HuH-7.5 (cell line): ENCODE measurements at places on chromosomes 11 and 22.

GRCh38 chr11:93614173-93614722 is 47.2 kb upstream of the CEP295 start:
- DNase-seq, result no peak

GRCh38 chr11:63764340-63764678 is 4.3 kb downstream of the ZFTA start:
- DNase-seq, result no peak

DNA sequence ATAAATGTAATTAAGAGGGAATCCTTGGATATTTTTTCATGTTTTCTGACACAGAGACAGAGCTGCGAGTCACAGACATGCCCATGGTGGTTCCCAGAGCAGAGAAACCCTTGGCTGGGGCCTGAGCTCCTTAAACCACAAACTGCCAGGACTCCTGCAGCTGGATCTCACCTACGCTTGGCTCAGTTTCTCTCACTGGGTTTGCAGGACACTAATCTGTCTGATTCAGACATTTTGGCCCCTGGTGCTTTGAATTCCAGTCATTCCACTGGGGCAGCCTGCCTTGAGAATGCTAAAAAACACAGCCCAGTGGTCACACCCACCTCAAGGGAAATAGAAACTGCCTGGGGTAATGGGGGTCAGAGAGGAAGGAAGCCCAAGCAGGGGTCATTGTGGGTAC is 122.6 kb downstream of the CCDC81 start:
- no peak for DNase-seq

DNA sequence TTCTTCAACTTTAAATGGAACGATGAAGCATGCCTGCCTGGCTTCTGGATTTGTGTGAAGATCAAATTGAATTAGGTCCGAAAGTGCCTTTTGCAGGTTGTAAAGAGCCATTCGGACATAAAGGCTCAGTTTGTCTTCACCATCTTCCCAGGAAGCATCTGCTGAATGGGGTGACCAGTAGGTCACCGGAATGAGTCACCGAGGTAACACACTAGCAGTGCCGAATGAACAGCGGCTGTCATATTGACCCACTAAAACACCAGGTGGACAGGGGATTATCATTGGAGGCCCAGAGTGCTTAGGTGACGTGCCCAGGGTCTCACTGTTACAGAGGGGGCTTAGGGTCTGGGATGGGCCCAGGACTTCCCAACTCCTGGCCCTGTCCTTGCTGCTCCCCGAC is 43.1 kb upstream of the MYH9 start:
- DNase-seq, result no peak

- DNase-seq, result peak; percentile 96
Measured at GRCh38 chr22:21045585-21046294, at the start of gene LRRC74B. LRRC74B (plus strand) TSS chr22:21045946; CDS start chr22:21045987, 41 bp downstream.

GRCh38 chr11:23725752-23726151 is 771.1 kb upstream of the LUZP2 start:
- DNase-seq, result no peak

DNA sequence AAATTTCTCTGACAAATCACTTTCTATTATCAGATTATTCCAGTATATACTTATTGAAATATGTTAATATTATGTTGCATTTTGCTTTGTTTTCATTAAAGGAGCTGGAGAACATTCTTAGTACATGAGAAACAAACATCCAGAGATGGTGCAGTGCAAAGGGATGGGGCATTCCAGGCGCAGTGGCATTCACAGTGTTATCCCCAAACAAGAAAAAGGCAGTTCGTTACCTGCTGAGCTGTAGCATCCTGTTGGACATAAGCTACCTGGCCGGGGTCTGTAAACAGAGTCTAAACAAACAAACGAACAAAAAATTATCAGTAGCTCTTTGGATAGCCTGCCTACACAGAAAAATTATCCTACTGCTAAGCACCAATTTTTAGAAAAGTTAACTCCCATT is 47.4 kb downstream of the PRDM10 start:
- no peak for DNase-seq

DNA sequence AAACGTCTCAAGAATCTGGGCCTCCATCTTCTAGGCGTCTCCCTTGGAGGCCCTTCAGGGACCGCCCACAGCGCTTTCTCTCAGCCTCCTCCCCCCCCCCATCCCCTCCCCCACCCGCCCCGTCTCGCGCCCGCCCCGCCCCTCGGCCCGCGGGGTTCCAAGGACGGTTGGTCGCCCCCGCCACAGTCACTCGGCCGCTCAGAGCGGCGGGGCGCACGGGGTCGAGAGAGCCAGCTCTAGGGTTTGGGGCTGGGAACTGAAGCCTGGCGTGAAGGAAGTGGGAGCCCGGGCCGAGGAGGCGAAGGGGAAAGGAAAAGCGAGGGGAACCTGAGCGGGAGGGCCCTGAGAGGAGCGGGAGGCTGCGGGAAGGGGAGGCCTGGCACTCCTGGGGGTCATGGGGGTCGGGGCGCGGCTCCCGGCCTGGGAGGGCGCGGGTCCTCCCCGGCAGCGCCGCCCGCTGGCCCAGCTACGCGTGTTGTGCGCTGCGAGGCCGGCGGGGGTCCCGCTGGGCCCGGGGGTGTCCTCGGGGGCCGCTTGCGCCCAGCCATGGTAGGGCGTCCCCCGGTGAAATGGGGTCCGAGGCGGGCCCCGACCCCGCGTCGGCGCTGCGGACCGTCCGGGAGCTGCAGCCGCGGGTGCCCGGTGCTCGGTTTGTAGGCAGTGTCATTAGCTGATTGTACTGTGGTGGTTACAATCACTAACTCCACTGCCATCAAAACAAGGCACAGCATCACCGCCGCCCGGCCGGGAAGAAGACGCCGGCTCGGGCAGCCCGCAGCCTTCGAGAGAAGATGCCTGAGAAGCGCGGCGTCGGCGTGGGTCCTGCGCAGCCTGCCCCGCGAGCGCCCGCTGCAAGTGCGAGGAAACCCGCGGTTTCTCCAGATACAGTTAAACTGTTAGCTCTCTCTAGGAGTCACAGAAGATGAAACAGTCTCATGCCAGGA is at the start of gene BTG4:
Gene BTG4, minus strand, starts transcription at position 91 of the 944 bp plus-strand sequence. CDS start 13,610 bp downstream, outside the sequence.
- DNase-seq, result no peak

DNA sequence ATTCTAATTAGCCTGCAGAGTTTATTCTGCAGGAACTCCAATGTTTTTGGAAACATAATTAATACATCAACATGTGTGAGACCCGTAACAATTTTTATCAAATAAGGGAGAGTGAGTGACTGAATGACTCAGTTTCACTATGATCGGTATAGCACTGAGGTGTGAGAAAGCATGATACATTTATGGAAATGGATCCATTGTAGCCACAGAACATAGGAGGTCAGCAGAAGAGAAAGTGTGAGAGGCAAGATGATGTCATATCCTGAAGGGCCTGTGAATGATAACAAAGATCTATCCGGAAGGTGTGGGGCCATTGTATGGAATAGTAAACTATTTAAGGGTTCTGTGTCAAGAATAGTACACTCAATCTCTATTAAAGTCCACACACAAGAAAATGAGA is 1406.1 kb upstream of the TENM4 start:
- DNase-seq, result no peak

DNA sequence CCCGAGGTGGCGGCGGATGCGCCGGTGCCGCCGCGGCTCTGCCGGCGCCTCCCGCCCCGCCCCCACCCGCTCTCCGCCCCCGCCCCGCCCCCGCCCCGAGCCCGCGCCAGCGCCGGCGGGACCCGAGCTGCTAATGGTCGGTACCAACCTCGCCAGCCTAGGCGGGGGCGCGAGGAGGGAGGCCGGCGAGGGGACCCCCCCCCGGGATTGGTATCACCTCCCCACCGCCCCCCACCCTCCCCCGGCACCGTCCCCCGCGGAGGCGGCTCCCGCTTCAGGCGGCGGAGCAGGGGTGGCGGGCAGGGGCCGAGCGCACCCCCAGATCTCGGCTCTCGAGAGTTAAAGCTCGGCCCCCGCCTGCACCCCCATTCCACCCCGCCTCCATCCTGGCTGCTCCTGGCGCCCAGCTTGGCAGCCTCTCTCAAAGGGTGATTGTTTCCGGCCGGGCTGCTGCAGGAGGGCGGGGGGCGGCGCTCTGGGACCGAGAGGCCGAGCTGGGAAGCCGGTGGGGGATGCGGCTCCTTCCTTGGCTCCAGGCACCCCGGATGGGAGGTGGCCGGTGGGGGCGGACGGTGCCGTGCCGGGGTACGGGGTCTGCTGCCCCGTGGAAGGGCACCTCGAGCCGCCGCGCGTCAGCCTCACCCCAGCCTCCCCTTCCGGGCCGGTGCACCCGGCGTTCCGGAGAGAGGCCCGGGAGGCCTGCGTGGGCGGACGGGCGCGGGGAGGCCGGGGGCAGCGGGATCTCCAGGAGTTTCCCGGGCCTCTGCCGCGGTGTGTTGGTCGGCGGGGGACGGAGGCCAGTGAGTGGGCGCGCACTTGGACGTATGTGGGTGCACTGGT is at the start of gene B3GAT1:
Gene B3GAT1, minus strand, starts transcription at position 40 of the 840 bp plus-strand sequence. CDS start 24,583 bp downstream, outside the sequence.
- DNase-seq, result no peak

DNA sequence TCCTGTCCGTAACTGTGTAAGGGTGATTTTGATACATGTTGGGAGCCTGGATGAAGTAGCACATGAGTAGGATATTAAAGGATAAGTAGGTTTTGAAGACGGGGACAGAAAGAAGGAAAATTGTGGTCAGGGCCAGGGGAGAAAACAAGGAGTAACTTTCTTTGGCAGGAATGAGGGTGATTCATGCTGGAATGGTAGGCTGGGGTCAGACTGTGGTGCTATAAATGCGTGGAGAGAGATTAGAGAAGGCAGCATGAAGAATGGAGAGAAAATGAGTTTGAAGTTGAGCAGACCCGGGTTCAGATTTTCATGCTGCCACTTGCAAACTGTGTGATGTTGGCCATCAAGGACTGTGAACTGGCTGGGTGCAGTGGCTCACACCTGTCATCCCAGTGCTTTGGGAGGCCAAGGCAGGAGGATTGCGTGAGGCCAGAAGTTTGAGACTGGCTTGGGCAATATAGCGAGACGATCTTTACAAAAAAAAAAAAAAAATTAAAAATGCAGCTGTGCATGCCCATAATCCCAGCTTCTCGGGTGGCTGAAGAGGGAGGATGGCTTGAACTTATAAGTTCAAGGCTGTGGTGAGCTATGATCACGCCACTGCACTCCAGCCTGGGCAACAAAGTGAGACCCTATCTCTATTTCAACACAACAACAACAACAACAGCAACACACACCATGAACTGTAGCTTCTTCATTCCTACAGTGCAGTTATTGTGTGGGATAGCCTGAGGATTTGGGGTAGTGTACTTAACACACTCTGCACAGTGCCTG is 22.3 kb downstream of the ZBTB16 start:
- no peak for DNase-seq

- peak; percentile 80 for DNase-seq
Measured at GRCh38 chr11:117178210-117179034, at the start of gene SIDT2. SIDT2 (plus strand) TSS chr11:117178743; CDS start chr11:117179264, 521 bp downstream.

DNA sequence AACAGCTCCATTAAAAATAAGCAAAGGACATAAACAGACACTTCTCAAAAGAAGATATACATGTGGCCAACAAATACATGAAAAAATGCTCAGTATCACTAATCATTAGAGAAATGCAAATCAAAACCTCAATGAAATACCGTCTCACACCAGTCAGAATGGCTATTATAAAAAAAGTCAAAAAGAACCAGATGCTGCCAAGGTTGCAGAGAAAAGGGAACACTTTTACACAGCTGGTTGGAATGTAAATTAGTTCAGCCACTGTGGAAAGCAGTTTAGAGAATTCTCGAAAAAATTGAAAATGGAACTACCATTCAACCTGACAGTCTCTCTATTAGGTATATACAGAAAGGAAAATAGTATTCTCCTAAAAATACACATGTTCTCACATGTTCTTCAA is 102.4 kb upstream of the FIBIN start:
- no peak for DNase-seq

DNA sequence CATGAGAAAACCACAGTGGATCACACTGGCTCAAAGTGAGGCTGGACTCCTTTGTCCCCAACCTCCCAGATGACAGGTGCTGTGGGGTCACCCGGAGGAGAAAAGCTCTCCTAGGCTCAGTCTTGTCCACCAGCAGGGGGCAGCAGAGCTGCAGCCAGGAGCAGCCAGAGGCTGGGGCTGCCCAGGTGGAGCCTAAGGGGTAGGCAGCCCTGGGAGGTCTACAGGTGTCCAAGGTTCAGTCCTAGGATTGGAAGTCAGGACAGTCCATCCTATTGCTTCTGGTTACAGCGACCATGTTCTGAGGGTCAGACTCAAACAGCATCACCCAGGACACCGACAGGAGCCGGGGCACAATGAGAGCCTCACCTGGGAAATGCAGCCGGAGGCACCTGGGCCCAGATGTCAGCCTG is 77.6 kb upstream of the IGLL5 start:
- peak; percentile 25 for DNase-seq

DNA sequence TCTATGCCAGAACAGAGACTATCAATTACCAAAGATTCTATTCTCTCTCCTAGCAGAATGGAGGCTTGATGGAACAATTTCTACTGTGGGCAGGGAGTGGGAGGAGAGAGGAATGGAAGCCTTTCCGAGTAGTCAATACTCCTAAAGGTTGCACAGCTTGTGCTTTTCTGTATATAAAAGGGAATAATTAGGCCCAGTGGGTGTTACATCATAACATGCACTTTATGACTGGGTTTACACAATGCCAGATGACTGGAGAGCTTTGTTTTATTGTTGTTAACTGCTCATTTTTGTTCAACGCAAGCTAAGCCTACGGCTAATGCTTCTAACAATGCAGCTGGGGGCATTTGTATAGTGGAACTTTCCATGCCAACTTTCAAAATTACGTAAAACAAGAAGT is 2237.9 kb upstream of the RAG2 start:
- no peak for DNase-seq

GRCh38 chr22:42114721-42115120 is 15.9 kb downstream of the CYP2D6 start:
- DNase-seq, result no peak

DNA sequence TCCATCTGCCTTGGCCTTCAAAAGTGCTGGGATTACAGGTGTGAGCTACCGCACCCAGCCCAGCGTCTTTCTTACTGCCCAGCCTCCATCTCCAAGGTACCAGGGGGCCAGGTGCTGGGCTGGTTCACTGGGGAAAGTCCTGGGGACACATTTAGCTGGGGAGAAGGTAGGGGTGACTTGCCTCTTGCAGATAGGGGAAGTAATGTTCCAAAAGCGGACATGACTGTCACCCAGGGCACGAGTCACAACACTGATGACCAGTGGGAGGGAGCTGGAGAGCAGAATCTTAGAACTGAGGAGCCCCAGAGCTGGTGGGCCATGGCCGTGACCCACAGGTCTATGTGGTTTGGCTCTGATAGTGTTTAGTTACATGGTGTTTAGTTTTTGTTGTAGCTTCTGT is 2.4 kb upstream of the SLC15A3 start:
- no peak for DNase-seq

DNA sequence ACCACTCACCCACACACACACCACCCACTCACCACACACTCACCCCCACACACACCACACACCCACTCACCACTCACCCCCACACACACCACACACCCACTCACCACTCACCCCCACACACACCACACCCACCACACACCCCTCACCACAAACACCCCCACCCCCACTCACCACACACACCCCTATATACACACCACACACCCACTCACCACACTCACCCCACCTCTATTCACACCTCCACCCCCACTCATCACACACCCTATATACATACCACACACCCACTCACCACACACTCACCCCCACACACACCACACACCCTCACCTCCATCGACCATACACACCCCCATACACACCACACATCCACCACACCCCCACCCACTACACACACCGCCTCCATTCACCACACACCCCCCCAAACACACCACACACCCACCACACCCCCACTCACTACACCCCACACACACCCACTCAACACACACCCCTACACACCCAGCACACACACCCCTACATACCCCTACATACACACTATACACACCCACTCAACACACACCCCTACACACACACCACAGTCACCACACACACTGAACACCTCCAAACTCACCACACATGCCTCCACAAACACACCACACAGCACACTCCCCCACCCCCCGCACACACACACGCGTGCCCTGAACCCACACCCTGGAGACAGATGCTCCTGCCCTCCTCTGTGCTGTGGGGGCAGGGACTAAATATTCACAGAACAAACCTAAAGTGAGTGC is 19.0 kb upstream of the TTLL12 start:
- no peak for DNase-seq
